ENCODE measurements at places on chromosomes 3 and 15. TPM values are rescaled to one million over a fixed set of nuclear protein-coding genes. Genes with fewer than 3 reads are reported as not detected.

The ACKR2 gene
- 5.6 TPM for total RNA-seq

The AGBL1 gene
- total RNA-seq = not detected

The EOGT gene
- 33.2 TPM for total RNA-seq

The PDZRN3 gene
- 8.3 TPM for total RNA-seq

The PRRT3 gene
- total RNA-seq = 5.3 TPM

The PLA2G4D gene
- not detected for total RNA-seq

The CTDSPL gene
- total RNA-seq = 37.9 TPM

The MESP1 gene
- 2.6 TPM for total RNA-seq

The SLC35G2 gene
- 11.7 TPM for total RNA-seq

The ILDR1 gene
- total RNA-seq = 12.0 TPM

GRCh38 chr3:146469150-146470017 is at the start of gene PLSCR2:
PLSCR2 (minus strand) TSS chr3:146469561; CDS start chr3:146459904, 9,657 bp downstream.
- peak; percentile 82 for DNase-seq

DNA sequence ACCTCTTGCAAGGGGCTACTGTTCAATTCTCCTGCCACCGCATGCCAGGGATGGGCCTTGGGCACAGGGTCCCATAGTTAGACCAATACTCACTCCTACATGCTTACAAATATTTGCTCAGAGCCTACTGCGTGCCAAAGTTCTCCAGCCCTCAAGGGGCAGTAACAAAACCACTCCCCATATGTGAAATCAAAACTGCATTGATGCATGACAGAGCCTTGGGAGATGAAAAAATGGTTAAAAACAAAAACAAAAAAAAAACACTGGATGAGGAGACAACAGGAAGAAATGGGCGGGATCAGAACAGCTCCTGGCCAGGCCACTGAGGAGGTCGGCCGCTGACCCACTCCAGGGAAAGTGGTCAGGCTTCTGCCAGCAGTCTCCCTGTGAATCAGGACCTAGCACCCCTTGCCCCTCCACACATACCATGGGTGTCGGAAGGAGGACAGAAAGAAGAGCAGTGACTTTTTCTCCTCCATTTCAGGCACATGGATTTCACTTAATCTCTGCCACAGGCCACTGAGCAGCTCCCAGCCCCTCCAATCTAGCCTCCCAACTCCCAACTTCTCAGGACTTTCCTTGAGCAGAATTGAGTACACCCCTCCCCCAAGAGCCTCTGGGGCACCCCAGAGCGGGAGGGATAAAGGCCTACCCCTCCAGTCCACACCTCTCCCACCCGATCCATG is 2.8 kb downstream of the PLXNB1 start:
- DNase-seq = peak; percentile 74

DNA sequence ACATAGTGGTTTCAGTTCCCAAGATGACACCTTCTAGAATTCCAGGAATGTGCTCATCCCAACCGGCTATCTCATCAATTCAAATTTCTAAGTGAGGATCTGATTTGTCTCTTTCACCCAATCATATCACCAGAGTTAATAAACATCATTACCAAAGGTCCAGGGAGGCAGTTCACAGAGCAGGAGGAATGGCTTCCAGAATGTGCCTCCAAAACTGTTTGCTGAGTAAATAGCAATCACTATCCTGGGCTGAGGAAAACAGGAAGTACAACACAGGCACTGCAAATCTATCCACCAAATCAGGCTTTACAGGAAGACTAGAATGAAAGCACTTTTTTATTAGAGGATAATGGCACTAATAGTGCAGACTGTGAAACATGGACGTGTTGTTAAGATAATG is 61.5 kb downstream of the OSBPL10 start:
- no peak for DNase-seq

DNA sequence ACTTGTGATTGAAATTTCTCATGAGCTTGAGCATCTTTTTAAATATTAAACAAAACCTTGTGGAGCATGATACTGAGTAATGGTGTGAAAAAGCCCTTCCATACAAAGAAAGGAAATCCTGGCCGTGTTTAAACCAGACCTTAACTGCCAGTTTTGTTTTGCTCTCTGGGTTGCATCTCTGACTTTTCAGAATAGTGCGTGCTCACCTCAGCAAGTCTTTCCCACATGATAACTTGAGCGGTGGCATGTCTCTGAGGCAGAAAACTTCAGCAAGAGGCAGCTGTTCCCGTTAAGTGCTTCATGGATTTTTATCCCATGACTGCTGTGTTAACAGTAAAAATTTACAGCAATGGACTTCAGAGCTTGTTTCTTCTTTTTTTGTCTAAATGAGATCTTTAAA is 393.3 kb downstream of the FEZF2 start:
- no peak for DNase-seq

DNA sequence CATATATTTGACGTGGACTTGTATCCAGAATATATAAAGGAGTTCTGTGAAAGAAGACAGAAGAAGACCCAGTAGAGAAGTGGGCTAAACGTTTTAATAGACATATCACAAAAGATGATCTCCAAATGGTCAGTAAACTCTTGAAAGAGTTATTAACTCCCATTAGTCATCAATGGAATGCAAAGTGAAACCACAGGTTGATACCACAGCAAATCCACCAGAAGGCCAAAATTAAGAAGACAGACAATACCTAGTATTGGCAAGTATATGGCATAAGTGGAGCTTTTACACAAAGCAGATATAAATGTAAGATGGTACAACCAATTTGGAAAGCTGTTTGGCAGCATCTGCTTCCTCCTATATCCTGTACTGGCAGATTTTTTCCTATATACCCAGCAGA is 6.0 kb downstream of the SPATA16 start:
- DNase-seq = no peak

- no peak for DNase-seq
Measured at GRCh38 chr3:155676252-155676981, 68.5 kb downstream of the PLCH1 start.

- peak; percentile 30 for DNase-seq
Measured at GRCh38 chr15:73822998-73823397, 50.4 kb upstream of the TBC1D21 start.

GRCh38 chr3:72259755-72260587 is 475.0 kb upstream of the PROK2 start:
- no peak for DNase-seq

DNA sequence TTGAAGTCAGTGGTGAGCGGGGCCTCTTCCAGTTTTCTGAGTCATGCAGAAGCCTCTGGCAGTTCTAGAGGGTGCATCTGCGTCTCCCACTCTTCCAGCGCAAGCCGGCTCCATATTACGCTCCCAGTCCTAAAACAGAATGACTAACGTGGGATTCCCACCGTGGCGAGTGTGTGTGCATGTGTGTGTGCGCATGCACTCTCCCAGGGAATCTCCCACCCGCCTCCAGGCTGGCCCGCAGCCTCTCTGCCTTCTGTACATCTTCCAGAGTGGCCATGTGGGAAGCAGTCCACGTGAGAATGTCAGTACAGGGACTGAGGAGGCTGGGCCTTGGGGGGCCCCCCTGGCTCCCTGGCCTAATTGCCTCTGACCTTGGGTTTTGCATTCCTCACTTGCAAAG is 87.7 kb downstream of the LSM3 start:
- DNase-seq = no peak

- no peak for DNase-seq
Measured at GRCh38 chr15:82768414-82769054, 37.3 kb downstream of the FSD2 start.

DNA sequence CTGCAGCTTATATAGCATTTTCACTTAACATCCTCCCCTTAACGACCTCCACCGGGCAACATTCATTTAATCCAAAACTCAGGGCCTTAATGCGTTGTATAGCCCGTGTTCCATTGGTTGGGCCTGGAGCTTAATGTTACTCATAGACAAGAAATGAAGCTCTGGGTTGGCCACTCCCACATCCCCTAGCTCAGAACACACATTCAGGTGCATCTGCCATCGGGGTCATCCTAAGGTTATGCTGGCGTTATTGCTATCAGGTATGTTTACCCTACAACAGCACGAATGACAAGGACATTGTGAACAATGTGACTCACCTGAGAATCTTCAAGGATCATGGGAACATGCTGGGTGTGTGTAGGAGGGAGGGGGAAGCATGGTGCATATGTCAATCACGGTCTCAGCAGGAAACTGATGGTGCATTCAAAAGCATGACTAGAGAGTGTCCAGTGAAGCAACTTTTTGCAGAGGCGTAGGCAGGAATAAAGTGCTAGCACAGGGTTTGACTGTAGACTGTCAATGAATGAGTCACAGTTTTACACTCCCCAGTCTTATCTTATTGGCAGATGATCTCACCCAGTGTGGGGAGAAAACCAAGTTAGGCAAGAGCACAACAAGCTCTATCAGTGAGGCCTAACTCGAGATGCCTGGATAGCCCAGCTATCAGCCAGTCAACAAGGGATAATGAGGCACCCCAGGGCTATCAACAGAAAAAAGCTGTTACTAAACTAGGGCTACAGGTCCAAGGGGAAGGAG is 402.1 kb upstream of the MCTP2 start:
- no peak for DNase-seq

- no peak for DNase-seq
Measured at GRCh38 chr3:188396900-188397299, 242.9 kb downstream of the LPP start.

GRCh38 chr3:64987726-64988125 is 299.9 kb upstream of the ADAMTS9 start:
- DNase-seq = no peak

GRCh38 chr3:56054844-56055243 is 413.4 kb downstream of the ERC2 start:
- DNase-seq = no peak

- DNase-seq = peak; percentile 22
Measured at GRCh38 chr3:24640330-24640877, 145.8 kb upstream of the THRB start.

DNA sequence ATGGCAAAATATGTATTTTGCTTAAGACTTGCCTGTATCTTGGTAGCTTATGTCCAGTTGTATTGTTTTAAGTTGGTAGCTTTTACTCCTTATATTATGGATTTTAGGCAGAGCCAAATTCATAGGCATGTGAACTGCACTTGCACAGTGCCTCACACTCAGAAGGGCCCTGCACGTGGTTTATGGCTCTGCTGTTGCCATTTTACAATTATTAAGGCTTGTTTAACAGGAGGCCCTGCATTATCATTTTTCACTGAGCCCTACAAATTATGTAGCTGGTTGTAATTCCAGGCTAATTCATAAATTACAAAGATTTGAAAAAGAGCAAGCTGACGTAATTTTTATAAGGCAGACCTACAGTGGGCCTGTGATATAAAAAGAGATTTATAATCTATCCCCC is 537.6 kb upstream of the UBE2E2 start:
- DNase-seq = no peak
